ENCODE measurements at places on chromosomes 7 and 10. TPM values are rescaled to one million over a fixed set of nuclear protein-coding genes. Genes with fewer than 3 reads are reported as not detected.
A peak's percentile ranks its signal among the peaks of the same experiment; 100 is the strongest.

TRIM56 gene
- 20.3 TPM for total RNA-seq

CTBP2 gene
- total RNA-seq, result 84.5 TPM

PNLIP gene
- not detected for total RNA-seq

TMEM213 gene
- total RNA-seq, result not detected

TNPO3 gene
- total RNA-seq, result 46.1 TPM

CLDN4 gene
- total RNA-seq, result 0.26 TPM

GPR26 gene
- not detected for total RNA-seq

CYP3A4 gene
- not detected for total RNA-seq

ZNF22 gene
- 6.5 TPM for total RNA-seq

LRIT1 gene
- not detected for total RNA-seq

MYOZ1 gene
- total RNA-seq, result 0.48 TPM

LRRC4 gene
- 1.4 TPM for total RNA-seq

GPR15LG gene
- not detected for total RNA-seq

RNLS gene
- total RNA-seq, result 1.8 TPM

LIPK gene
- total RNA-seq, result not detected

- H3K4me3 ChIP-seq, result no peak overlapping the region
- H3K4me1 ChIP-seq, result peaks cover 10% of the 10 kb centered on the region
- H3K27ac ChIP-seq, result no peak overlapping the region
These were observed 10.7 kb upstream of the FMC1 start for GRCh38 chr7:139330333-139331030.

- peaks cover 8% of the 10 kb centered on the region for H3K4me1 ChIP-seq
- H3K27me3 ChIP-seq, result peaks cover 9% of the 10 kb centered on the region
- no peak for DNase-seq
- no peak overlapping the region for H3K27ac ChIP-seq
These were observed 157.7 kb downstream of the PLPP4 start for GRCh38 chr10:120614680-120615079.

DNA sequence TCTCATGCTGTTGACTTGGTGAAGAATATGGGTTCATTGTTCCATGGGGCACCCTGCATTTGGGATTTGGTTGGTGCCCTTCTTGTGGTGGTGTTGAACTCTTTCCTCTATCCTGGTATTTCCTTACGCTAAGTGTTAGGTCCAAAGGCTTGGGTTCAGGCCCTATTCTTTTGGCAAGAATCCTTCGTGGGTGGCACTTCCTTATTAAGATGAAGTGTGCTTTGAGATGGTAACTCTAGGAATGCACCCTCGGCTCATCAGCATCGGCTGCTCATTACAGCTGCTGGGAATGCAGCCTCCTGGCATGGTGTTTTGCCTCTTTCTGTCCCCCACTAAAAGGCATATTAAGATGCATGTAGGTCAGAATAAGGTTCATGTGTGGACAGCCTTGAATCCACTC is 380.7 kb downstream of the RPS24 start:
- H3K27ac ChIP-seq, result no peak overlapping the region
- H3K27me3 ChIP-seq, result peaks cover under 1% of the 10 kb centered on the region
- H3K36me3 ChIP-seq, result no peaks in the 10 kb centered on the region
- H3K4me1 ChIP-seq, result peaks cover 28% of the 10 kb centered on the region
- DNase-seq, result no peak

- no peak overlapping the region for H3K4me3 ChIP-seq
- DNase-seq, result no peak
- no peaks in the 10 kb centered on the region for H3K27me3 ChIP-seq
These were observed 128.1 kb upstream of the PTPRZ1 start for GRCh38 chr7:121744877-121745276.

DNA sequence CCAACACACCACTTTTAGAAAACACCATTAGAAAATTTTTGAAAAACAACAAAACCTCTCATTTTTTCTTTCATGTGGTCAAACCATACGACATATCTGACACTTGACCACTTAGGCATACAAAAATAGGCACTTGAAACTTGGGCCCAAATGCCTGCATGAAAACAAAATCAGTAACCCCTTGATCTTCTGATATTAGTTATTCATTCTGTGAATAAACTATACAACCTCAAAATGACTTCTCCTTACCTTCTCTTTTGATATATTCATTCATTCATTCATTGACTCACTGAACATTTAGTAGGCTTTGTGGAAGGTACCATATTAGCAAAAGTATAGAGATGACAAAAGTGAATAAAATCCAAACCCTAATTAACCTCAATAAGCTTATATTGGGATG is 26.4 kb downstream of the ITGB1 start:
- H3K27ac ChIP-seq, result peak overlapping the region; percentile 38
- no peak for DNase-seq
- peaks cover 70% of the 10 kb centered on the region for H3K4me1 ChIP-seq
- no peak overlapping the region for H3K4me3 ChIP-seq

- no peak overlapping the region for H3K4me3 ChIP-seq
- no peaks in the 10 kb centered on the region for H3K36me3 ChIP-seq
- H3K27ac ChIP-seq, result no peak overlapping the region
- H3K27me3 ChIP-seq, result no peaks in the 10 kb centered on the region
These were observed 191.7 kb downstream of the RELN start for GRCh38 chr7:103797647-103798307.

DNA sequence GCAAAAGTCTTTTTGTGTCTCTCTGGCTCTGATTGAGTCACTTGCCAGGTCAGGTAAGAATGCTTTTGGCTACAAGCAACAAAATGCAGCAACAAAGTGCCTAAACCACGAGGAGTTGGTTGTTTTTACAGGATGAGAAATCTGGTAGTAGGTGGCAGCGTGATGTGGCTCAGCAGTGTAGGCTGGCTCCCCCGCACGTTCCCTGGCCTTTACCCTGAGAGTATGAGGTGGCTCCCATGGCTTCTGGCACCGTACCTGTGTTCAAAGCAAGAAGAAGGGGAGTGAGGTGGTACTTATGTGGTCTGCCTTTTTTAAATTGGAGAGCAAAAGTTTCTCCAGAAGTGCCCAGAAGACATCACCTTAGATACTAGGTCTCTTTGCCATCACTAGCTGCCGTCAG is 11.7 kb downstream of the PRKRIP1 start:
- no peaks in the 10 kb centered on the region for H3K4me1 ChIP-seq
- DNase-seq, result no peak
- peaks cover 42% of the 10 kb centered on the region for H3K36me3 ChIP-seq
- H3K27ac ChIP-seq, result no peak overlapping the region

DNA sequence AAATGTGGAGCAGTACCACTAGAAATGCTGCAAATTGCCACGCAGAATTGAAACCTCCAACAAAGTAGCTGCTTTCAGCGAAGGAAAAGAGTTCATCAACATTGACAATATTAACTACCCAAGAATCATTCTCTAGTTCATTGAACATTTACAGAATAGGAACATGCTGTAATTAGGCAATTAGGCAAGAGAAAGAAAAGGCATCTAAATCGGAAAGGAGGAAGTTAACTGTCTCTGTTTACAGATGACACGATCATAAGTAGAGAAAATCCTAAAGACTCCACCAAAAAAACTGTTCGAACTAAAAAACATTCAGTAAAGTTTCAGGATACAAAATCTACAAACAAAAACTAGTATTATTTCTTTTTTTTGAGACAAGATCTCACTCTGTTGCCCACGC is 8.9 kb upstream of the PKD1L1 start:
- H3K4me1 ChIP-seq, result peaks cover 20% of the 10 kb centered on the region
- H3K36me3 ChIP-seq, result peaks cover 19% of the 10 kb centered on the region
- no peak overlapping the region for H3K4me3 ChIP-seq
- peaks cover 1% of the 10 kb centered on the region for H3K27me3 ChIP-seq
- no peak for DNase-seq
- no peak overlapping the region for H3K27ac ChIP-seq

DNA sequence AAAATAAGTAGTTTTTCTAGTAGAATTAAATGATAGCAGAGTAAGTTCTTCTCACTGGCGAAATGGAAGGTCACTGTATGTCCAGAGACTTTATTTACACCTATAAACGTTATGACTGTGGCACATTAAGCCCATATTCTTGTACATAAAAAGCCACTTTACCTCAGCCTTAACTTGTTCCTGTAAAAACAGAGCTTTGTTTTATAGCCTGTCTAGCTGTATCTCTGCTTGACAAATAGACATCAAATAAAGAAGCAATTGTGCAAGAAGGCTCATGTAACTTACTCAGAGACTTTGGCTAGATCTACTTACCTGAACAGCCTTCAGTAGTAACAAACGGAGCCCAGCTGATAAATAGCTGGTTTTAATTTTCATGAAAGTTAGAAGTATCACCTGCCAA is 324.1 kb upstream of the BMPER start:
- DNase-seq, result no peak
- H3K27me3 ChIP-seq, result no peaks in the 10 kb centered on the region
- no peaks in the 10 kb centered on the region for H3K36me3 ChIP-seq
- no peaks in the 10 kb centered on the region for H3K4me1 ChIP-seq

DNA sequence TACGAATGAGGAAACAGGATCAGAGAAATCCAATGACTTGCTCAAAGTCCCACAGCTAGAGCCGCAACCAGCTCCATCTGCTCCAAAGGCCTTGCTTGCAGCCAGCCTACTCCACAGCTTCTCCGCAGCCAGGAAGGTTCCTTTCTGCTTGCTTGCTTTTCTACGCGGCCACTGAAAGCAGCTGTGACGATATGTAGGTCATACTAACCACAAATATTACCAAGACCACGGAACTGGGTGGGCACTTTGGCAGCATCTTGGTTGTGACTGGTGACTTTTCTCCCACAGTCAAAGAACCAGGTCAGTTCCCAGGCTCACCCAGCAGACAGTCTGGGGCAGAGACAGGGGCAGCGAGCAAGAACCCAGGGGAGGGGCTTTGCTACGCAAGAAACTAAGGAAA is 86.4 kb downstream of the FAM53B start:
- no peak overlapping the region for H3K4me3 ChIP-seq
- H3K4me1 ChIP-seq, result no peaks in the 10 kb centered on the region
- no peak overlapping the region for H3K27ac ChIP-seq
- DNase-seq, result no peak
- H3K27me3 ChIP-seq, result peaks cover 3% of the 10 kb centered on the region
- no peaks in the 10 kb centered on the region for H3K36me3 ChIP-seq

GRCh38 chr7:4882169-4883032 is 1.1 kb downstream of the RADIL start:
- H3K27ac ChIP-seq, result peak overlapping the region; percentile 79
- no peaks in the 10 kb centered on the region for H3K36me3 ChIP-seq
- H3K4me1 ChIP-seq, result peaks cover 11% of the 10 kb centered on the region

GRCh38 chr7:95527033-95527775 is 41.5 kb downstream of the ASB4 start:
- no peak overlapping the region for H3K4me3 ChIP-seq
- H3K27me3 ChIP-seq, result peaks cover 4% of the 10 kb centered on the region

GRCh38 chr7:158537516-158537882 is 50.1 kb downstream of the PTPRN2 start:
- no peak overlapping the region for H3K27ac ChIP-seq
- H3K4me1 ChIP-seq, result no peaks in the 10 kb centered on the region
- H3K4me3 ChIP-seq, result no peak overlapping the region
- no peak for DNase-seq
- peaks cover 6% of the 10 kb centered on the region for H3K36me3 ChIP-seq

GRCh38 chr10:133261726-133262325 is 14.8 kb downstream of the ADAM8 start:
- H3K36me3 ChIP-seq, result no peaks in the 10 kb centered on the region
- H3K27me3 ChIP-seq, result peaks cover 7% of the 10 kb centered on the region

DNA sequence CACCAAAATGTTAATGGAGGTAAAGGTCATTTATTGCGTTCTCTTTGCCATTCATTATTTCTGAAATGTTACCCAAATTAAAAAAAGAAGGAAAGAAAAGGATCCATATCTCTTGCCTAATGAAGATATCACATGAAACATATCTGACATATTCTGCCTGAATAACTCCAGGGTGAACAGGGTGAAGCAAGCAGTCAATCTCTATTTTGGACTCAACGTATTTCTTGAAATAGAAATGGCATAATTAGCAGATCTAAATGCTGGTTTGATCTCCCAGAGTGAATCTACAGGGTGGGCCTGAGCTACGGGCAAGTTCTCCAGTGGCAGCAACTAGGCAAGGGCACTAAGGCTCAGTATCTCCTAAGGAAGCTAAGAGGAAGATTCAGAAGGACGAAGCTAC is 24.0 kb downstream of the MPP7 start:
- no peak for DNase-seq
- no peak overlapping the region for H3K4me3 ChIP-seq
- no peak overlapping the region for H3K27ac ChIP-seq

GRCh38 chr7:128054511-128054910 is 23.3 kb upstream of the LRRC4 start:
- H3K36me3 ChIP-seq, result peaks cover 40% of the 10 kb centered on the region
- H3K27me3 ChIP-seq, result no peaks in the 10 kb centered on the region
- H3K4me1 ChIP-seq, result peaks cover 48% of the 10 kb centered on the region
- DNase-seq, result no peak
- no peak overlapping the region for H3K27ac ChIP-seq

- H3K27ac ChIP-seq, result no peak overlapping the region
- no peak overlapping the region for H3K4me3 ChIP-seq
- peaks cover 34% of the 10 kb centered on the region for H3K4me1 ChIP-seq
- H3K27me3 ChIP-seq, result no peaks in the 10 kb centered on the region
- no peaks in the 10 kb centered on the region for H3K36me3 ChIP-seq
These were observed 25.1 kb upstream of the PROSER2 start for GRCh38 chr10:11797847-11798633.

- DNase-seq, result peak; percentile 68
- peaks cover 32% of the 10 kb centered on the region for H3K36me3 ChIP-seq
- H3K27me3 ChIP-seq, result peaks cover 2% of the 10 kb centered on the region
- peaks cover 92% of the 10 kb centered on the region for H3K4me1 ChIP-seq
- H3K27ac ChIP-seq, result peak overlapping the region; percentile 100
- H3K4me3 ChIP-seq, result peak overlapping the region; percentile 90
These were observed 54.3 kb downstream of the EGFR start for GRCh38 chr7:55073051-55073511.

GRCh38 chr10:77319557-77319956 is 318.1 kb downstream of the KCNMA1 start:
- peaks cover 3% of the 10 kb centered on the region for H3K27me3 ChIP-seq
- DNase-seq, result no peak

- H3K27ac ChIP-seq, result no peak overlapping the region
- no peak for DNase-seq
- H3K27me3 ChIP-seq, result peaks cover under 1% of the 10 kb centered on the region
- H3K4me1 ChIP-seq, result no peaks in the 10 kb centered on the region
These were observed 97.7 kb downstream of the CELF2 start for GRCh38 chr10:11115337-11115736.

GRCh38 chr10:92110039-92110794 is 180.7 kb downstream of the CPEB3 start:
- H3K27ac ChIP-seq, result no peak overlapping the region
- no peaks in the 10 kb centered on the region for H3K27me3 ChIP-seq
- H3K4me3 ChIP-seq, result no peak overlapping the region
- peak; percentile 48 for DNase-seq
- H3K4me1 ChIP-seq, result no peaks in the 10 kb centered on the region

- H3K4me3 ChIP-seq, result no peak overlapping the region
- H3K4me1 ChIP-seq, result no peaks in the 10 kb centered on the region
- no peaks in the 10 kb centered on the region for H3K27me3 ChIP-seq
- no peak overlapping the region for H3K27ac ChIP-seq
These were observed 251.0 kb upstream of the IMMP2L start for GRCh38 chr7:111813306-111813705.
